ENCODE measurements at places on chromosomes 7 and 10.

GRCh38 chr10:113111900-113112853 lies 162.1 kb downstream of the TCF7L2 start:
- DNase-seq: no peak

GRCh38 chr7:149005427-149006344 lies 22.6 kb downstream of the PDIA4 start:
- no peak for DNase-seq

- DNase-seq: no peak
Observed at GRCh38 chr10:12533151-12533550, 183.8 kb downstream of the CAMK1D start.

- no peak for DNase-seq
Observed at GRCh38 chr7:48251766-48252165, 80.5 kb downstream of the ABCA13 start.

- no peak for DNase-seq
Observed at GRCh38 chr10:123451618-123452245, 214.4 kb upstream of the GPR26 start.

- DNase-seq: no peak
Observed at GRCh38 chr10:91694170-91694794, 61.4 kb upstream of the PPP1R3C start.

GRCh38 chr7:140212100-140212881 lies 35.5 kb upstream of the KDM7A start:
- DNase-seq: no peak

DNA sequence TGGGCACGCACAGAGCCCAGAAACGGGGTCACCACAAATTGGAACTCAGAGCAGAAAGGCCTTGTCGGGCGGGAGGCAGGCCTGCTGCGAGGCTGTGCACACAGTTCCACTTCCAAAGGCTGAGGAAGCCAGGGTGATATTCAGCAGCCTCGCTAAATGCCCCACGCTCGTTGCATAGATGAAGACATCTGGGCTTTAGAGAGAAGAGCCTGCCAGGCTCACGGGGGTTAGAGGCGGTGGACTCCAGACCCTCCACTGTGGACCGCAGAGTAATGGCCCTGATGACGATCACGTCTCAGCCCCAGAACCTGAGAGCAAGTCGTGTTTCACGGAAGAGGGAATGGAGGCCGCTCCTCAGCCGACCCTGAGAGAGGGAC lies 104.2 kb downstream of the DNAJB6 start:
- DNase-seq: no peak

DNA sequence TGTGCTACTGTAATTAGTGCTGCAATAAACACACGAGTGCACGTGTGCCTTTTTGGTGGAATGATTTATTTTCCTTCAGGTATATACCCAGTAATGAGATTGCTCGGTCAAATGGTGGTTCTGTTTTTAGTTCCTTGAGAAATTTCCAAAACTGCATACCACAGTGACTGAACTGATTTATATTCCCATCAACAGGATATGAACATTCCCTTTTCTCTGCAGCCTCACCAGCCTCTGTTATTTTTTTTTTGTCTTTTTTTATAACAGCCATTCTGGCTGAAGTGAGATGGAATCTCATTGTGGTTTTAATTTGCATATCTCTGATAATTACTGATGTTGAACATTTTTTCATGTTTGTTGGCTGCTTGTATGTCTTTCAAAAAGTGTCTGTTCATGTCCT lies 922.9 kb upstream of the LRRN3 start:
- no peak for DNase-seq

GRCh38 chr10:79273604-79274003 lies 73.7 kb upstream of the PPIF start:
- DNase-seq: no peak

DNA sequence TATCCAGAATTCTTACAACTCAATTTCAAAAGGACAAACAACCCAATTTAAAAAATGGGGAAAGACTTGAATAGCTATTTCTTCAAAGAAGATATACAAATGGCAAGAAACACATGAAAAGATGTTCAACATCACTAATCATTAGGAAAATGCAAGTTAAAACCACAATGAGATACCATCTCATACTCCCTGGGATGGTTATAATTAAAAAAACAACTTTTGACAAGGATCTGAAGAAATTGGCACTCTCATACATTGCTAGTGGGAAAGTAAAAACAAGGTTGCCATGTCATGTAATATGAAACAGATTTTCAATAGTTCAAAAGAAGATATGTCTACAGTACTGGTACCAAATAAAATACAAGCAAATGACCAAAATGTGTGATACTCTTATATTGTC lies 9.0 kb downstream of the OAT start:
- no peak for DNase-seq

GRCh38 chr10:17240096-17240495 lies 12.1 kb downstream of the VIM start:
- no peak for DNase-seq

DNA sequence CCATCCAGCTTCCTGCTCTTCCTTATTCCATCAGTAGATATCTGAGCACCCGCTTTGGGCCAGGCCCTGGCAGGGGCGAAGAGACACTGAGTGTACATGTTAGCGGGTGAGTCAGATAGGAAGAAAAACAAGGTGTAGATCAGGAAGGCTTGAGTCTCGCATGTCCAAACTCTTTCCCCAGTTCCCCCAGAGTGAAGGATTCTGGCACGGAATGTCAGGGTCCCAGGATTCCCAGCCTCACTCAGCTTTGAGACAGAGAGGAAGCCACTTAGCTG lies 24.1 kb upstream of the CHST15 start:
- no peak for DNase-seq

GRCh38 chr7:157392256-157393037 lies 55.6 kb downstream of the DNAJB6 start:
- DNase-seq: no peak

GRCh38 chr7:33601101-33601500 lies 304.2 kb upstream of the BMPER start:
- DNase-seq: no peak

DNA sequence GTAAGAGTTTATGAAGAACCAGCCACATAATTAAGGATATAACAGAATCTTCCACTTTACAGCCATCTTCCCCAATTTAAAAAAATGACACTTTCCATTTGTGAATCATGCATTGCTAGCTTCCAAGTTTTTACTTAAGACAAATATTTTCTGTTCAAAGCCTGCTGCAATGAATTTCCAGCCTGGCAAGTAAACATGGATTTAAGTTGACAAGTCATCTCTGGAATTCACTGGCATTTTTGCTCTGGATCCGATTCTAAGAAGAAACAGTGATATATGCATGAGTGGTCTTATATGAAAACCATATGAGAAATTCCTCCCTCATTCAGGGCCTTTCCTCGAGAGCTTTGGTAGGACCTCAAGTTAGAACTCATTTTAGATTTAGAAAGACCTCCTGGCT lies 116.1 kb upstream of the CDCA7L start:
- no peak for DNase-seq

Measured in nucleus accumbens (tissue), 56 donors.